ENCODE measurements at places on chromosomes 5 and 9.

DNA sequence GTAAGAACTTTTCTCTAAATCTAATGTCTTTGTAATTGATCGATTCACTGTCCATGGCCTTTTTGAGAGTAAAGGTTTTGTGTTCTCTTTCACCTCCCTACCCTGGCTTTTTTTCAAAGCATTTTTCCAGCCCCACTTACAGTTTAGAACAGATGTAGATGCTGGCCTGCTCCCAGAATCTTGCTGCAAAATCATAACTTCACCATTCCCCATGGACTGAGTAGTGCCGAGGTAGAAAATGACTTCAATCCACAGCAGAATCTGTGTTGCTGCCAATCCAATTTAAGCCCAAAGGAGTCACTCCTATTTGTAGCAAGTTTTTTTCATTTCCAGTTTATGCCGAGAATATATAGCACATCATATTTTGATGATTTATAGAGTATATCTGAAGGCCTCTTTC, 46.5 kb upstream of the CEMIP2 start:
- H3K27ac ChIP-seq: peak overlapping the region; percentile 60
- no peaks in the 10 kb centered on the region for H3K36me3 ChIP-seq
- no peaks in the 10 kb centered on the region for H3K27me3 ChIP-seq
- no peak overlapping the region for H3K4me3 ChIP-seq
- no peak for DNase-seq

DNA sequence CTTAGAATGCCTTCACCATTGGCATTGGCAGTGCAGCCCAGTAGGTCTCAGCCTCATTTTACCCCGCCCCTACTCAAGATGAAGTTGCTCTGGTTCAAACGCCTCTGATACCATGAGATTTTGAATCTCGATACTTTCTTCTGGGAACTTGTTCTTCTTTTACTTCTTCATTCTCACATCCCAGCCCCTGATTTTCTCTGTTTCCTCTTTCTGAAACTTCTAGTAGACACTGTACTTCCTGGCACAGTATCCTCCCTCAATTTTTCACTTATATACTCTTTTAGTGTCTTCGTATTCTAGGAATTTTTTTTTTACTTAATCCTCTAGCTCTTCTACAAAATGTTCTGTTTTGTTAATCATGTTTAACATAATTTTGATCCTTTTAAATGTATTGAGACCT, 13.1 kb upstream of the ZNF79 start:
- no peak overlapping the region for H3K4me3 ChIP-seq
- H3K4me1 ChIP-seq: peaks cover 12% of the 10 kb centered on the region
- DNase-seq: no peak
- no peaks in the 10 kb centered on the region for H3K36me3 ChIP-seq

DNA sequence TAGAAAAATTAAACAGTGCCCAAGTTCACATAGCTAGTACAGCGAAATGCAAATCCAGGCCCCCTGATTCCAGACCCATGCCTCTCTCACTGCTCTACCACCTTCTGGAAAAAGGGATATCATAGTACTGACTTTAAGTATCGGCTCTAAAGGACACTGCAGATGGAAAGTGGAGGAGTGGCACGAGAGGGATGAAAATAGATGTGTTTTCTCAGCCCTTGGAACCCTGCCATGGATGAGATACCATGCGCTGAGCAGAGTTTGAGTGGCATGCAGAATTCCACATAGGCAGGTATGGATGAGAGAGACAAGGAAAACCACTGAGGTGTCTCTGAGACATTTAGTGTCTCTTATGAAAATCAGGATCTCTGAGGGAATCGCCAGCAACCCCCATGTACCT, 18.8 kb downstream of the CKMT2 start:
- no peaks in the 10 kb centered on the region for H3K27me3 ChIP-seq
- H3K27ac ChIP-seq: no peak overlapping the region
- DNase-seq: no peak
- H3K4me1 ChIP-seq: peaks cover 4% of the 10 kb centered on the region
- peaks cover 16% of the 10 kb centered on the region for H3K36me3 ChIP-seq

- no peaks in the 10 kb centered on the region for H3K36me3 ChIP-seq
- H3K4me1 ChIP-seq: peaks cover 15% of the 10 kb centered on the region
- H3K27me3 ChIP-seq: peaks cover 8% of the 10 kb centered on the region
- no peak overlapping the region for H3K27ac ChIP-seq
- no peak for DNase-seq
These were observed 14.9 kb downstream of the RASGRF2 start for GRCh38 chr5:80975065-80975464.

GRCh38 chr9:137470785-137471184, 11.7 kb upstream of the NSMF start:
- peaks cover 6% of the 10 kb centered on the region for H3K4me1 ChIP-seq
- peak overlapping the region; percentile 90 for H3K27ac ChIP-seq
- H3K4me3 ChIP-seq: no peak overlapping the region
- DNase-seq: no peak

DNA sequence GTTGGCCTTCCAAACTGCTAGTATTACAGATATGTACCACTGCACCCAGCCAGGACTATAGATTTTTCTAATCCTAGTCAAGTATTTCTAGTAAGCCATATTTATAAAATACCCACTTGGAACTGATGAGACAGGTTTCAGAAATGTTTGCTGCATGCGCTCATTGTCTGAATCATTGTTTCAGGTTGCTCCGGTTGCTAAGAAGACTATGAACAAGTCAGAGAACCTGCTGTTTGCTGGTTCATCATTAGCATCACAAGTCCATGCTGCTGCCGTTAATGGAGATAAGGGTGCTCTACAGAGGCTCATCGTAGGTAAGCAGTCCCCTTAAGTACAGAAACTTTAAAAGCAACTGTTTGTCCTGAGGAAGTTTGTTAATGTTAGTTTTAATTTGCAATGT, 5.3 kb downstream of the INVS start:
- H3K27ac ChIP-seq: no peak overlapping the region
- no peaks in the 10 kb centered on the region for H3K36me3 ChIP-seq
- DNase-seq: no peak
- no peaks in the 10 kb centered on the region for H3K27me3 ChIP-seq
- H3K4me1 ChIP-seq: peaks cover 10% of the 10 kb centered on the region

DNA sequence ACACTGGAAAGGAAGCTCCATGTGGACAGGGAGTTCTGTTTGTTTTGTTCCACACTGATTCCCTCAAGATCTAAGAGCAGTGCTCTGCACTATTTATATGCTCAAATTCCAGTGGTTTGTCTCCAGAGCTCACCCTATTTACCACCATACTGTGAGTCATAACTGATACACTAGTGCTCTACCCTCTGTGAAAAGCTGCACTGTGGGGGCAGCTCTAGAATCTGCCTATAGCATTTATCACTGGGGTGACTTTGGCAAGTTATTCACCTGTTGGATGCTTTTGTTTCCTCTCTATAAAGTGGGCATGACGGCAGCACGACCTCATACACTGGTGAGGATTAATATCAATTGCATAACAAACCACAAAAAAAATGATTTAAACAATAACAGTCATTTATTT, 307.8 kb downstream of the NR2F1-AS1 start:
- H3K27me3 ChIP-seq: no peaks in the 10 kb centered on the region
- H3K4me1 ChIP-seq: no peaks in the 10 kb centered on the region
- DNase-seq: no peak
- peaks cover 8% of the 10 kb centered on the region for H3K36me3 ChIP-seq
- no peak overlapping the region for H3K27ac ChIP-seq
- no peak overlapping the region for H3K4me3 ChIP-seq

All from naive B cell (primary cell).